ENCODE measurements at places on chromosomes 6 and 20.

- DNase-seq = peak; percentile 51
Measured at GRCh38 chr6:161272635-161273273, 1.1 kb downstream of the AGPAT4 start.

DNA sequence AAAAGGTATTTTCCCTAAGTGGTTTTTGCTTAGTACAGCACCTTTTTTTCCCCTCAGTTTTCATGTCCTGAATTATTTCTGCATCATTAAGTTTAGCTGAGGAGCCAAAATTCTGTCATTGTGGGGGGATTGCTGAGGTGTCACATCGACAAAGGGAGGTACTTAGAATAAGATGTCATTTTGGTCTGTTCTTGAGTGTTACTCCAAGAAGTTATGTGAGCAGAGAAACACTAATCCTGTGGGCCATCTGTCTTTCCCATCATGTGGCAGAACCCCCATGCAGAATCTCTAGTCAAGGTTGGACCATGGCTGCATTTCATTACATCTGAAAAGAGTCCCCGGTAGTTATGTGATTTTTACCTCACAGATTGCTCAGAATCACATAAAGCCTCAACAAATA, 167.8 kb upstream of the CENPW start:
- DNase-seq = no peak

GRCh38 chr6:14348389-14348788, 230.8 kb downstream of the CD83 start:
- DNase-seq = no peak

DNA sequence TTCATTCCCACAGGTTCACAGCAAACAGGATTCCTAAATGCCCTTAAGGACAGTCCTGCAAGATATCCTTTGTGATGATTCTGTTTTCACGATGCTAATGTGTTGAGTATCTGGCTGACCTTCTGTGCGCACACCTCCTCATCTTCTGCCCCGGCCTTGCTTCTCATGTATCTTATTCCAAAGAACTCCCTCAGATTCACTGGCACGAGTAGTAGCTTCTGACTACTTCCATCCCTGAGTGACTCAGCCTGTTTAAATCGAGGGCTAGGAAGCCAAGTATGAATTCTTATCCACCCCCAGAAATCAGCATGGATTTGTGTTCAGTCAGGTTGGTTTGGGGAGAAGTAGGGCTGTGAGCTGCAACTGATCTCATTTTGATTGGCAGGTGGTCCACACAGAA, 190.2 kb upstream of the SNX9 start:
- peak; percentile 57 for DNase-seq

- no peak for DNase-seq
Measured at GRCh38 chr6:135269481-135269891, 88.4 kb downstream of the MYB start.

- no peak for DNase-seq
Measured at GRCh38 chr6:166661327-166662085, 34.5 kb upstream of the RPS6KA2 start.

DNA sequence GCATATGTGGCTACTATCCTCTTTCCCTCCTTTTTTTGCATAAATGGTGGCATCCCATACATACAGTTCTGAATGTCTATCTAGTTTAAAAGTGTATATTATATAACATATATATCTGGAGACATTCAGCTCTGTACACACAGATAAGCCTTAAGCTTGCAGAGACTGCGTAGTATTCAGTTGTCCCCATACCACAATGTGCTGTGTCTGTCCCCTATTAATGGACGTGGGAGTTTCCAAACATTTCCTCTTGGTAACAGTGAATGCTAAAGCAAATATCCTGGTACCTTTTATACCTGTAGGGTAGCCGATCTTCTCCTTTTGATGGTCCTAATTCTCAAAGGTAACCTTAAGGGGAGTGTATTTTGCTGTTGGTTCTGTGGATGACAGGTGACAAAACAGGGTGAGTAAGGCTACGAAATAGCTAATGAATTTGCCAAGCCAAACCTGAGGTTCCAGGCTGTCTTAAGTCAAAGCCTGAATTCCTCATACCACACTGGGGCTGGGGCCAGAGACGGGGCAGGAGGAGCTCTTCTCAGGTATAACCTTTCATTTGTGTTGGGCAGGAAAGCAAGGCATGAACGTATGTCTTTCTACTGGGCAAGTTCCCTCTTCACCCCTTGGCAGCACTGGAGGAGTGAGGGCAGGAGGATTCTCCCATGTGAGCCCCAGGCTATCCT, 7.8 kb upstream of the C2 start:
- DNase-seq = no peak

GRCh38 chr6:33987531-33988021, 158.3 kb downstream of the GRM4 start:
- no peak for DNase-seq

- DNase-seq = no peak
Measured at GRCh38 chr6:61989616-61990015, 296.4 kb downstream of the KHDRBS2 start.

- no peak for DNase-seq
Measured at GRCh38 chr20:45051204-45052060, 49.5 kb downstream of the KCNS1 start.

DNA sequence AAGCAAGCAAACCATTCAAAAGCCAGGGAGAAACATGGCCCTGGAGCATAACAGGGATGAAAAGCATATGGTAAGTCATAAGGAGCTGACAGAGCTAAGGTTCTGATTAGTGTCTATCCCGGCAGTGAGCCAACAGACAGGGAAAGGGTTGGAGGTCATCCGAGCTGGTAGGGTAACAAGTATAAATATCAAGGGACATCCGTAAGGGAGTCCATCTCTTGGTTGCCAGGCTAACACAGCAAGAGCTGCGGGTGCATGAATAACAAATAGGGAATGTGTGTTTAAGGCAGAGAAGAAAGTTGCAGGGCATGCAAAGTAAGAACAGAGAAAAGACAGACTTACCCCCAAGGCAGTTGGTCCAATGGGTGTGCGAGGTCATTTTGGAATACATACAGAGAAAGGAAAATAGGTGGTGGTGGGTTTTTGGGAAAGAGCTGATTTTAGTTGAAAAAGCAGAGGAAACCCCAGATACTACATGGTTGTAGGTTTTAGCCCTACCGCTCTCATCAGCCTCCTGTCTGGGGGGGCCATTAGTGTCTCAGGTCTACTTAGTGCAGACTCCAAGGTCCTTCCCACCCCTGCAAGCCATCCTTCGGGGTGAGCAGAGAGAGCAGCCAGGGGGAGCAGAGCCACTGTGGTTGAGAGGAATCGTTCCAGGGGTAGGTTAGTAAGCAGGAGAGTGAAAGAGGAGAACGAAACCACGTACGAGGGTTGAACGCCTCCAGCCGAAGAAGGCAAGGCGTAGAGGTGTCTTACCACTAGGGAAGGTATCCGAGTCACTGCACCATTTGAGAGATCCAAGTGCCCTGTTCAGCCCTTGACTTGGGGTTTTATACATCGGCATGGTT, at the start of gene ERVFRD-1:
Gene ERVFRD-1 (minus strand): TSS at position 805 of the 848 bp plus-strand sequence. CDS start 6,415 bp downstream, outside the sequence.
- no peak for DNase-seq

- DNase-seq = no peak
Measured at GRCh38 chr6:11044712-11045167, 635 bp upstream of the ELOVL2 start.

GRCh38 chr6:53161481-53162009, 12.9 kb upstream of the GCM1 start:
- DNase-seq = no peak

- no peak for DNase-seq
Measured at GRCh38 chr20:16694161-16694560, 35.7 kb upstream of the SNRPB2 start.

- peak; percentile 61 for DNase-seq
Measured at GRCh38 chr20:25867776-25868649, 171.4 kb upstream of the ZNF337 start.

GRCh38 chr6:147023581-147023980, 180.6 kb upstream of the STXBP5 start:
- no peak for DNase-seq

GRCh38 chr6:149140137-149140909, 177.2 kb upstream of the TAB2 start:
- no peak for DNase-seq

DNA sequence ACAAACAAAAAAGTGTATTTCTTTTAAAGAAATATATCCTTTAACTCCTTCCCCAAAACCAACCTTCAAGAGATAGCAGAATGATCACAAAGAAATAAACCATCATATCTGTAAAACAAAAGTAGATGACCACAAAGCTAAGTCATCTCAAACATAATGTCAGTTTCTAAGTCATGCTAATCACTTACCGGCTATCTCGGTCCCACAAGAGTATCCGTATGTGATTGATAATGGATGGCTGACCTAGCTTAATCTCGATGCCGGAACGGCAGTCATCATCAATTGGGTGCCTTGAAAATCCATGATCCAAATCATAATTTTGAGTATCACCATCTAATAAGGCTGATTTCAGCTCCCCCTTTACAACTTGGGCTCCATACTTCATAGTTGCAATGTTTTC, 59.7 kb downstream of the BTBD9 start:
- DNase-seq = no peak

GRCh38 chr6:170231293-170232185, 59.3 kb downstream of the DLL1 start:
- no peak for DNase-seq

DNA sequence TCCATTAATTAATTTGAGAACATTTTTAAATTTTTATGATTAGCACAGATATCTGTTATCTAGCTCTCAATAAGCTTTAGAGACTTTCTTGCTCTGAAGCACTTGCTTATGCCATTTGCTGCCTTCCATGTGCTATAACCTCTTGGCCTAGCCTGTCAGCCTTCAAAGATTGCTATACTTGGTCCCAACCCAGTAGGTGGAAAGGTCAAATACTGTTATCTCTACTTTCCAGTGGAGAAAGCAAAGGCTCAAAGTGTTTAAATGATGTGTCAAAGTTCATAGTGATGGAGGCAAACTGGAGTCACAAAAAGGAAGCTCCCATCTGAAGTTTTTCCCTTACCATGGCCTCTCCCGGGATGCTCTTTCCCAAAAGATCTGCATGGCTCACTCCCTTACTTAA, 125.1 kb downstream of the PKHD1 start:
- DNase-seq = no peak

Measured in fibroblast of gingiva (primary cell).